ENCODE measurements at places on chromosomes 3 and 15. TPM values are rescaled to one million over a fixed set of nuclear protein-coding genes. Genes with fewer than 3 reads are reported as not detected.
A peak's percentile ranks its signal among the peaks of the same experiment; 100 is the strongest.

- H3K36me3 ChIP-seq = no peaks in the 10 kb centered on the region
- DNase-seq = no peak
- H3K4me1 ChIP-seq = peaks cover 17% of the 10 kb centered on the region
- H3K27ac ChIP-seq = no peak overlapping the region
- no peak overlapping the region for H3K4me3 ChIP-seq
- peaks cover 2% of the 10 kb centered on the region for H3K27me3 ChIP-seq
Measured at GRCh38 chr15:52252781-52253180, 42.8 kb downstream of the MYO5C start.

- H3K4me3 ChIP-seq = peak overlapping the region; percentile 88
- H3K4me1 ChIP-seq = peaks cover 5% of the 10 kb centered on the region
- no peaks in the 10 kb centered on the region for H3K36me3 ChIP-seq
- peaks cover 10% of the 10 kb centered on the region for H3K27me3 ChIP-seq
- no peak overlapping the region for H3K27ac ChIP-seq
- DNase-seq = peak; percentile 57
Measured at GRCh38 chr15:41971895-41972252, 483 bp downstream of the EHD4 start.

DNA sequence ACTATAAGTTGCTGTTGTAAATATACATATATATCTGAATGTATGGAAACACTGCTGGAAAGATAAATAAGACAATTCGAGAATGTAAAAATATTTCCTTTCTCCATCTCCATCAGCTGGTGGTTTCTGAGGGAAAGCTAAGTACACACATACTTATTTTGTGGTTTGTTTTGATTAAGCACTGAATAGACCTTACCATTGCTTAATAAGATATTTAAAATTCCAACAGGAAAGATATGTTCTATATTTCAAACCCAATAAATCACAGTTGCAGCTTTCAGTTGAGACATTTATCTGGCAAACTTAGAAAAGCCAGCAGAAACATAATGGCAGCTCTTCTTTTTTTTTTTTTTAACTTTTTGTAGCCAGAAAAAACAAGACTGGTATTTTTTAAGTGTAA, 160.4 kb downstream of the VGLL3 start:
- H3K4me3 ChIP-seq = no peak overlapping the region
- no peaks in the 10 kb centered on the region for H3K4me1 ChIP-seq
- no peaks in the 10 kb centered on the region for H3K36me3 ChIP-seq
- no peak overlapping the region for H3K27ac ChIP-seq
- no peaks in the 10 kb centered on the region for H3K27me3 ChIP-seq

Gene SNAPC5
- 17.6 TPM for total RNA-seq

- DNase-seq = no peak
- H3K4me3 ChIP-seq = no peak overlapping the region
- H3K27ac ChIP-seq = no peak overlapping the region
Measured at GRCh38 chr3:188659449-188660090, 505.6 kb downstream of the LPP start.

Gene SLCO3A1
- total RNA-seq = 27.9 TPM

Data from glutamatergic neuron (in vitro differentiated cells).